ENCODE measurements at places on chromosomes 4 and X. TPM values are rescaled to one million over a fixed set of nuclear protein-coding genes. Genes with fewer than 3 reads are reported as not detected.

GRCh38 chr4:75644095-75644494 is 13.8 kb upstream of the CDKL2 start:
- no peak for DNase-seq

DNA sequence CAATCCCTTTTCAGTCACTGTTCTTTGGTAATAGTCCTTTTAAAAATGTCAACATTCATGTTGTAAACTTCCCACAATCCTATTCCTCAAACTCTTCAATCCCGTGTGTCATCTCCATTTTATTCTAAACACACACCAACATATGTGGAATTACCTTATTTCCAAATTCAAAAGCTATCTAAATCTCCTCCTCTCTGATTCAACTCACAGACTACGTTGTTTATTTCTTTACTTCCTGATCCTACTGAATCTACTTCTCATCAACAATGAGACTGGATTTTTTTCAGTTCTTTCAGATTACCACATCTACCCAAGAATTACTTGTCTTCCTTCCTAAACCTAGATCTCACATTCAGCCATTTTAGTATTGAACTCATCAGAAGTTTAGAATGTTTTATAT is 188.2 kb downstream of the GABRB1 start:
- DNase-seq: no peak

DNA sequence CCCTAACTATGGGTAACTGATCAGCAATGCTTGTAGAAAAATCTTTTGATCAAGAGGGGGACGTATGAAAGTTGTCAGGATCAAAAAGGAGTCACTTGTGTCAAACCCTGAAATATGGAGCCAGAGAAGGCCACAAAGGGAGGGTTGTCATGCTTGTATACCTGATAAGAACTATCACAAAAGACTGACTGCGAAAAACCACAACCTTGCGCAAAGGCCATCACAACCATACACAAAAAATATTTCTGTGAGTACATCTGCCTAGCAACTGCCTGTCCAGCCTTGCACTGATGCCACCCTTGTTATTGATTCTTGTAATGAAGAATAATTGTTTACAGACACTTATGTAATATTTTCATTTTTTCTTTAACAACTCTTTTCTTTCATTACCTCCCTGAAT is 22.8 kb upstream of the EIF4E start:
- DNase-seq: no peak

DNA sequence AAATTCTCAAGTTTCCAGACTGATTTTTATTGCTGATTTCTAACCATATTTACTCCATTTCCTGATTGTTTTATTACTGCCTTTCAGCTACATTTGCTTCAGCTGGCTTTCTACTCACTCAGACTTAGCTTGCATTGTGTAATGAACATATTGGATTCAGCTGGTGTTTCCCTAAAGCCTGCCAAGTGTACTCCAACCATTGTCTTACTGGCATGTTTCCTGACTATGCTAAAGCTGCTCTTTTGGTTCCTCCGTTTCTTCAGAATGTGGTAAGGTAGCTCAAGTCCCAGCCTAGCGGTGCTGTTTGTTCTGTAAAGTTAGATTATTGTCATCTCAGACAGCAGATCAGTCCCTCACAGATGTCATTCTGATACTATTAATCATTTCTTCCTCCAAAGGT is 53.1 kb upstream of the GLRA2 start:
- DNase-seq: peak; percentile 22

ETDB gene
- polyA plus RNA-seq: not detected

- peak; percentile 40 for DNase-seq
These were observed 2.8 kb upstream of the GRIA2 start for GRCh38 chr4:157217708-157218107.

DNA sequence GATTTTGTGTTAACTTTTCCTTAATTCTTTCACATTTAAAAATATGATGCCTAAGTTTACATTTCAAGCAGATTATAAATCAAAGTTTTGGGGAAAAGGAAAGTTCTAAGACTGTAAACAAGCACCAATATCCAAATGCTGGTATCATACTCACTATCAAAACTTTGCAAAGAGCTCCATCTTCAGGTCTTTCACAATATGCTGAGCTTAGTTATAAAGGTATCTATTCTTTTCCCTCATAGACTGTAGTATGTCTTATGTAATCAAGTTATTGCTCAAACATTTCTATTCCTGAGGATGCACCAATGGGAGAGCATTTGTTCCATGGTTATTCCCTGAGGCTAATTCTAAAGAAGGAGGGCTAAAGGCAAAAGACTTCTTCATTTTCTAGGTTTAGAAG is 207.9 kb upstream of the FAM241A start:
- peak; percentile 45 for DNase-seq

- DNase-seq: no peak
These were observed 112.2 kb downstream of the IL13RA2 start for GRCh38 chrX:114905251-114905650.

DNA sequence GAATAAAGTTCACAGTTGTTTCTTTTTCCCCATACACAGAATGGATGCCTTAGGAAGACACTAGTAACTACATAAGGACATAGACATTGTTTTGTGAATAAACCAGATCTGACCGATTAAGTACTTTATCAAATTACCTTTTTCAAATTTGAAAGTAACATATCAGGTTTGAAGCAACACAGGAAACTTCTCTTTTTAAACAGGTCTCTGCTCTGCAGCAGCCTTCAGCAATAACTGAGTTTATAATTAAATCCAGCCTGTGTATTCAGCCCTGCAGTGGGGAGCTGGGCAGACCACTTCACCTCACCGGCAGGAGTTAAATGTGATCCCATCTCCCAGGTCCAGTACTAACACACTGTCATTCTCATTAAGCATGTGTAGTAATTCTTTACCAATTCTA is 68.3 kb upstream of the ATOH1 start:
- DNase-seq: no peak

GRCh38 chr4:48976041-48976440 is 10.0 kb upstream of the CWH43 start:
- DNase-seq: no peak

TMPRSS11D gene
- polyA plus RNA-seq: 0.09 TPM

GRCh38 chr4:38210396-38211114 is 250.4 kb downstream of the PTTG2 start:
- DNase-seq: no peak

DNA sequence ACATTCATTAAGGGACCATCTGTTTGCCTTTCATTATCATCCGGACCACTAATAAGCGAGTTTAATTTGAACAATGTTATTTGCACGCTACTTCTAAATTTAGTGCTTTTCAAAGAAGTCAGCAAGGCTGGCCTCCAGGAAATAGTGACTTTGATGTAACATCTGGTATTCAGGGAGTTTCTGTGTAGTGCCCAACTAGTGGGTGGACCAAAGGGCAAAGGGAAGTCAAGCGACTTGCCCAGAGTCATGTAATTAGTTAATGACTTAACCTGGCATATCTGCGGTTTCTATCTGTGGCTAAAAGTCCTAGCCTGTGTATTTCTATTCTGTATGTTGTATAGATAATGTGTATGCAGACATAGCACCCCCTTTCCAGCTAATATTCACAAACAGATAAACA is 56.3 kb upstream of the LCORL start:
- no peak for DNase-seq

MGARP gene
- polyA plus RNA-seq: 0.17 TPM

DNA sequence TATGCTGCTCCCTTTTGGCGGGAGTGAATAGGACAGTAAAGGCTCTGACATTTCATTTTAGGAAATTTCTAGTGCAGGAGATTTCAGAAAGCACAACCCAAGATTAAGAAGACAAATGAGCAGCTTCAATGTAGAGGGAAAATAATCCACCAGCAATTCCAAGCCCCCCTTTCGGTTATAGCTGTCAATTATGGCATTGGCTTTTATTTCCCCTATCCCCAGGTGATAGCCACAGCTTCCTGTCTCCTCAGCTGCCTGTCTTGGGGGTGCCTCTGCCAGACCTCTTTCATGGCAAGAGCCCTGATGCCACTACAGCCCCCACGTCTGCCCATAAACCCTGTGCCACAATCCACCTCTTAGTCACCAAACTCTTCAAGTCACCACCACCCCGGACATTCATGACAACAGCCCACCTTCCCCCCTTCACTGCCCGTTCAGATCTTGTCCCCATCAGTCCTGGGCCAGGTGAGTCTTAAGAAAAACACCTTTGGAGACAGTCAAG is 48.4 kb upstream of the CLNK start:
- no peak for DNase-seq

CDKL5 gene
- polyA plus RNA-seq: 3.2 TPM

- DNase-seq: no peak
These were observed 24.4 kb upstream of the PIGA start for GRCh38 chrX:15359701-15360100.

CT45A2 gene
- not detected for polyA plus RNA-seq

DNA sequence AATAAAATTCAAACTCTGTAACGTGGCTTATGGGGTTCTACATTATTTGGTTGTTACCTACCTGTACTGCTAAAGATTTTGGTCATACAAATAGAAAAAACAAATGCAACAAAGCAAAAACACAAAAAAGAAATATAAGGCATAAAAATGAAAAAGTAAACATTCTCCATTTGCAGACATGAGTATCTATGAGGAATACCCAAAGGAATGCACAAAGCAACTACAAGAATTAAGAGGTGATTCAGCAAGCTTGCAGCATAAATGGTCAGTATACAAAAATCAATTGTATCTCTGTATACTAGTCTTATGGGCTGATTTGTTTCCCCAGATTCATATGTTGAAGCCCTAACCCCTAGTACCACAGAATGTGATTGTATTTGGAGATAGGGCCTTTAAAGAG is 3.6 kb upstream of the PDE5A start:
- no peak for DNase-seq

- peak; percentile 71 for DNase-seq
These were observed 16.6 kb downstream of the FGD1 start for GRCh38 chrX:54479136-54480111.

STPG2 gene
- 0.10 TPM for polyA plus RNA-seq

NLGN4X gene
- 0.24 TPM for polyA plus RNA-seq

SPANXN3 gene
- not detected for polyA plus RNA-seq

DNA sequence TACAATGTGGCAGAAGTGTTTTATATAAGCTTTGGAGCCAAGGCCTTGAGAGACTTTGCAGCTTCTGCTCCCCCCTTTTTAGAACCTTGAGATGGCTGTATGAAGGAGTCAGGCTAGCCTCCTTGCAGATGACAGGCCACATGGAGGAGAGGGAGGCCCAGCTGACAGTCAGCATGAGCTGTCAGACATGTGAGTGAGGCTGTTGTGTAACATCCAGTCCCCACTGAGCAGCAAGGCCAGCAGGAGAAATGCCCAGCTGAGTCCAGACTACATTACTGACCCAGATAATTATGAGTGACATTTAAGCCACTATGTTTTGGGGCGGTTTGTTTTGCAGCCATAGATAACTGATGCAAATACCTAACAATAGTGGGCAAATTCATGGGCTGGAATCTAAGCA is 515.3 kb upstream of the ARX start:
- DNase-seq: no peak

DNA sequence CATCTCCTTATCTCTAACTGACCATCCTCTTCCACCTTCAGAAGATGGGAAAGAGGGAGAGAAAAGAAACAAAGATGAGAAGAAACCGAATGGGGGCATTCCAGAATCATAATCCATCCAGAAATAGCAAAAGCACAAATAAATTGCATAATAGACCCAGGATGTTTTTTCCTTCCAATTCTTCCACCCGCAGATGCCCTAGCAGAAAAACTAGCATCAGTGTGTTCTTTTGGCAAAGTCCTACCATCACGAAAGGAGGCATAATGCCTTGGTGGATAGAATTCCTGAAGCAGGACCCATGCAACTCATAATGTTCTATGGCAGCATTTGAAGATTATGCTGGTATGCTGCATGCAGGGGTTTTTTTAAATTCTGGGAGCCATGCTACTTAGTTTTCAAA is 279.2 kb downstream of the PPP3CA start:
- DNase-seq: no peak

- DNase-seq: peak; percentile 72
These were observed at the start of gene SYNPO2 for GRCh38 chr4:118888666-118889311. Gene SYNPO2 (plus strand): TSS chr4:118888854. CDS start chr4:118889037, 183 bp downstream.

OGT gene
- polyA plus RNA-seq: 54.2 TPM

GYPA gene
- not detected for polyA plus RNA-seq

ALB gene
- 0.41 TPM for polyA plus RNA-seq

DNA sequence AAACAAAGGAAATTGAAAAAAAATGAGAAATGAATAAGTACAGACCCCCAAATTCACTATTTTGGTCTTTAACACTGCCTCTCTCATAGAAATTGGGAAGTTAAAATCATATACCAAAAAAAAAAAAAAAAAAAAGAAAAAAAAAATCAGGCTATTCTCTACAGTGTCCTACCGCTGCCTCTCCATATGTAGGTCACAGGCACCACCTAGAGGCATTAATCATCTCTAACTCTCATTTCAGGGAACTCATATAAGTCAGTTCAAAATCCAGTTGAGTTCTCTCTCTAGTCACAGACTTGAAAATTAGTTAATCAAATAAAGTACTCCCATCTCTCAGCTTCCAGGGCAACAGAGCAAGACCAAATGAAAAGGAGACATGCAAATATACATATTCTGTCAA is 47.9 kb downstream of the COX18 start:
- DNase-seq: no peak

- DNase-seq: no peak
These were observed 14.8 kb upstream of the FAT1 start for GRCh38 chr4:186738421-186738820.

- no peak for DNase-seq
These were observed 202.1 kb downstream of the GPC3 start for GRCh38 chrX:133783274-133783673.

ENAM gene
- polyA plus RNA-seq: 0.06 TPM

GRCh38 chrX:101408532-101408841 is 465 bp downstream of the HNRNPH2 start:
- DNase-seq: no peak
